Activated naive CD8-positive, alpha-beta T cell treated with anti-CD3 and anti-CD28 coated beads, Interleukin-2, amount 10 ng/mL, durations not matched to agents 7 days and 5 days (primary cell): ENCODE measurements at places on chromosomes 16 and 17. TPM values are rescaled to one million over a fixed set of nuclear protein-coding genes. Genes with fewer than 3 reads are reported as not detected.

Gene TEKT1
- not detected for total RNA-seq

Gene CD300E
- total RNA-seq: not detected

Gene ATP1B2
- 0.42 TPM for total RNA-seq

Gene ZNF200
- 19.5 TPM for total RNA-seq

Gene COQ9
- 37.1 TPM for total RNA-seq

Gene SLC13A5
- total RNA-seq: not detected

Gene KRT40
- not detected for total RNA-seq

Gene FLII
- 334 TPM for total RNA-seq

Gene PRSS53
- 10.9 TPM for total RNA-seq
